Activated CD4-positive, alpha-beta T cell treated with anti-CD3 and anti-CD28 coated beads, Interleukin-2, amount 50 U/mL, for 1 hour (primary cell): ENCODE measurements at places on chromosomes 1 and 21.

DNA sequence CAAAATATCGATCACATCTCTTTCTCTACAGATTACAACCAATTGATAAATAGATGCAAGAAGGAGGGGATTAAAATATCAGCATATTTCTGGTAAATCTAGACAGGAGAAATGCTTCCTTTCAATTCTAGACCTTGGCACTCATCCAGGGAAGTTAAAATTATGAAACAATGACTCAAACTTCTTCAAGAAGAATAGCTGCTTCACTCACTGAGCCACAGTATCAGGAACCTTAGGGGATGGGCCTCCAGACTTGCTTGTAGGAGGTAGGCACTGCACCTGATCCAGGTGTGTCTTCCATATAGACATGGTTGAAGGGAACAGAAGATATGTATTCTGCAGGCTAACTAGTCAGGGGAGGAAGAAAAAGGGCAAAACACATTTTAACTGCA is 9.8 kb downstream of the SLAMF7 start:
- DNase-seq = no peak

GRCh38 chr1:243725075-243725474 is 125.0 kb downstream of the AKT3 start:
- DNase-seq = no peak

- no peak for DNase-seq
Observed at GRCh38 chr1:54054438-54054749, 986 bp downstream of the TCEANC2 start.

DNA sequence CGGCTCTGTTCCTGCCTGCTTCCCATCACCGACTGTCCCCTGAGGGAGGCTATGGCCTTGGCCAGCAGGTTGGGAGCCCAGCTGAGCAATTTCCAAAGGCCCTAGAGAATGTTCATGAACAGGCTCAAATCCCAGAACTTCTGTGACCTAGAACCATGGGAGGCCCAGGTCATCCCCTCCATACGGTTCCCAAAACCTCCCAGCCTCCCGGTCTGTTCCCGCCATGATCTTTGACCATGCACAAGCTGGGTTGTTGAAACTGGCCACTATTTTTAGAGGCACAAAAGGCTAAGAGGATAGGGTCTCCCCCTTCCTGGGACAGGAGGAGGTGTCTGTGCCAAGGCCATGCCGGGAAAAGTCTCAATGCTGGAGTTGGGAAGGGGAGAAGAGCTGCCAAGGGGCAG is 27.5 kb downstream of the EPHA2 start:
- no peak for DNase-seq

DNA sequence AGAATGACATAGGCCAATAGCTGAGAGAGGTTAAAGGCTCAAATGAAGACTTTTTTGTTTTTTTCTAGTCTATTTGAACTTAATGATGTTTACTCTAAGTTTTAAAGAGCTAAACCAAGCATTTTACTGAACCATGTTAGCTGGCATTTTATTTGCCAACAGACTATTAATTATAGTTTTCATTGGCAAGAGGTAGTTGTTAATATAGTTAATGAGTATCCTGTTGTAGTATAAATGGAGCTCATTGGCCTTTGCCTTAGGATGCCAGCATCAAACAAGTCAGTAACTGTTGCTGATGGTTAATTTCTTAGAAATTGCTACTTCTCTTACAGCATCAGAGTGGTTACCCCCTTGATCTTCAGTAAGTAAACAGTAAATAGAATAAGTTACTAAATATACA is 339.0 kb upstream of the B3GALT2 start:
- DNase-seq = no peak

DNA sequence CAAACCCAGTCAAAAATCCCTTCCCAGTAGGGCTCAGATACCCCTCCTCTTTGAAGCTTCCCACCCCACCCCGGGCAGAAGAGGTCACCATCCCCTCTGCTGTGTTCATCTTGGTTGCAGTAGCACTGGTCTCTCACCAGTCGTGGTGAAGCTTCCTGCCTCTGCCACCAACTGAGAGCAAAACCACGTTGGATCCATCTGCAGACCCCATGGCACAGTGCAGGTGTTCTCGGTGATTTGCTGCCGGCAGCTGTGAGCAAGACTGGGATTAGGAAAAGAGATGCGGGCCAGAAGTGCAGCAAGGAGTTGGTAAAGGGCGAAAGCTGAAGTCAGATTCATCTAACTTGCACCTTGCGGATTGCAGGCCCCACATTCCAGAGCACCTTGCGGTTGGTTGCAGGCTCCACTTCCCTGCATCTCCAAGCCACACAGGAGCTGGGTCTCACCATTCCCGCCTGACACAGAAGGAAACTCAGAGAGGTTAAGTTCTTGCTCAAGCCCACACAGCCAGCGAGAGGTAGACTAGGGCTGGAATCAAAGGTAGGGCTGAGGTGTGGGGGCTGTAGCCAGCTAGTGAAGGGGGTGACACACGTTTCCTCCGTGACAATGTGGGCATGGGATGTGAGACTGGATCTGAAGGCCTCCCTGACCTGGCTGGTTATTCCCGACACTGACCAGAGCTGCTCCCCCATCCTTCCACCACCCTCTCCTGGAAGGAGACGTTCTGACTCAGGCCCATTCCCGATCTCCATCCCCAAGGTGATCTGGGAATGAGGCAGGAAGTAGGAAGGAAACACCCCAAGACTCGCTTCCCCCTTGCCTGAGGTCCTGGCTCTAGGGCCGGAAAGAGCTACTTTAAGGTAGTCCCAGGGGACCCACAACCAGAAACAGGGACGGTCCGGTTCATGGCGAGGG is 3.3 kb upstream of the FAM110D start:
- DNase-seq = no peak

DNA sequence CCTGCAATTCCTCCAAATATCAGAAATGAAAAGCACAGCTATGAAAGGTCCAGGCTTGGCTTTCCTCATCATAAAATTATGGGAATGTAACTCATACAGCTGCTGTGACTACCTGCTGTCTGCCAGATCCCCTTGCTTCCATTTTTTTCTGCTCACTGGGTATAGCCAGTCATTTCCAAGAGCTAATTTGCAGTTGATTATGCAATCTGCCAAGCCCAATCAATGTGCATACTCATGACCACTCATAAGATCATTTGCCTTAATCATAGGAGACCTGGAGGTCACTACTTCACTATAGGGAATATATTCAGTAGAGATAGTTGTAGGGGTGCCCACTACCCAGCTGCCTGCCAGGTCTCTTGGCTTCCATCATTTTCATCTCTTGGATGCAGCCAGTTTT is 417.7 kb upstream of the ZRANB2 start:
- no peak for DNase-seq

GRCh38 chr1:160011781-160012180 is 20.0 kb downstream of the PIGM start:
- DNase-seq = no peak

GRCh38 chr21:46626975-46627501 is 8.4 kb upstream of the PRMT2 start:
- DNase-seq = no peak

- no peak for DNase-seq
Observed at GRCh38 chr1:155195201-155196102, 12.2 kb downstream of the THBS3 start.

GRCh38 chr1:209835782-209836298 is 8.1 kb downstream of the UTP25 start:
- DNase-seq = no peak

DNA sequence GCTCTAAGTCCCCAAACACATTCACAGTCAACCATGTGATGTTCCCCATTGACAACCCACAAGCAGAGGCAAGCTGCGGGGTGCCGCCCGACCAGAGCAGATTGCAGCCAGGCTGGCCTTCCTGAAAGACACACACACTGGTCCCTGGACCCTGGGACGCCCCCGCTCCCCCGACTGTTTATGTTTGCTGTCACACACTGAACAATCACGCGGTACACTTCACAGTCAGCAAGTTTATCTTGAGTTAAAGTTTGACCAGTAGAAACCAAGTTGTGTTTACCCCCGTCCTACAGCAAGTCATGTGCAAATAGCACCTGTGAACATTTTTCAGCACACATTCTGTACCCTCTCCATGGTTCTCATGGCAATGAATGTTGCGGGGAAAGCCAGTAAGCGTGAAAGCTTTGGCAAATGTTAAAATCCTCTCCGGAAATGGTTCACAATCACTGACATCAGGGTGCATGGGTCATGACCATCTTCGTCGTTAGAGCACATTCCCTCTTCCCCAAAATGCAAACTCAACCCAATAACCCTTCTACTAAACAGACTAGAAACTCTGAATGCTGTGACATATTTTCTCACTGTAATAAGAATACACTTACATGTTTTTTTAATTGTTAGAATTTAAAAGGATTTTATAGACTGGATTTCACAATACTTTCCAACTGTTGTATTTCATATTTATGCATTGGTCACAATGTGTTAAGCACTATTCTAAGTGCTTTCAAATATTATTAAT is 33.3 kb upstream of the IRF2BP2 start:
- DNase-seq = no peak

DNA sequence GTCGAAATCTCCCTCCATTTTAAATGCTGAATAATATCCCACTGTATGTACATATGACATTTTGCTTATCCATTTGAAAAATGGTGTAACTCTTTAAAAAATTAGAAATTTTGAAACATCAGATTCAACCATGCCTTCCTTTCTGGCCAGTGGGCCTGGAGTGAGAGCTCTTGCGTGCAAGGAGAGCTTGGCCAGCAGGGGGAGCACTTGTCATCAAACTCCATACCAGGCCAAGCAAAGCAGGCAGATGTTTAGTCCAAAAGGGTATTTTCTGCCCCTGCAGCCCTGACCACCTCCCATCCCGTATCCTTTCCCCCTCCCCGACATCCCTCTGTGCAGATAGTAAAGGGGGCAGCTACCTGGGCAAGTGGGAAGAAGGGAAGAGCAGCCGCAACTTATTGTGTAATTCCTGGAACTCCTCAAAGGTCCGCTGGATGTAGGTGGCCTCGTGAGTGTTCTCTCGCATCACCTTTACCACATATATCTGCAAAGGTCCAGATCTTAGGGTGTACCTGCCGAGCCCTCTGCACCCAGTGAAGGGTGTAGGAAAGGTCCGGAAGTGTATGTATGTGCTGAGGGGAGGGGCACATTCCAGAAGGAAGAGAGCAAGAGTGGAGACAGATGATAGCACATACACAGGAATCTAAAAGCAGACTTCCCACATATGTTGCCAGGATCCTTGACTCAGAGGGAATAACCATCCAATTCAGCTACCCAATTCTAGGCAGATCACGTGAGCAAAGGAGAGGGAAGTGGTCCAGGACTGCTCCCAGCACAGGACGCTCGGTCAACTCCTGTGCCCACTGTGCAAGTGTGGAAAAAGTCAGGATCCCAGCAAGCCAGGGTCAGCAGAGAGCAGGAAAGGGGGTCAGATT is 19.9 kb upstream of the PPP1R15B start:
- peak; percentile 84 for DNase-seq

- no peak for DNase-seq
Observed at GRCh38 chr1:228315945-228316588, 90.6 kb downstream of the TRIM11 start.

DNA sequence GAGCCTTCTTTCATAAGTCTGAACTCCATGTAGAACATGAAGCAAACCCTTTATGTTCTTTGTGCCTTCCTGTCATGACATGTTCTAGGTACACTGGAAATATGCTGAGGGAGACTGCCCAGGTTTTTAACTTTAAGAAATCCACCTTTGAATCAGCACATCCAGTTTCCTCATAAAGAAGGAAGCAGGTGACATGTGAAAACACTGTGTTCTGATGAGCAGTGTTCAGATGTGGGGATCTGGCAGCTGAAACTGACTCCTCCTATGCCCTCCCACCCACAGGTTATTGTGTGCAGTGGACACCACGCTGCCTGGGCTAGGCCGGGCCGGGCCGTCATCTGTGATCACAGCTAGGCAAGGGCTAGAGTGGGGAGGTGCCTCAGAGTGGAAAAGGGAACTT is 51.1 kb downstream of the CNN3 start:
- no peak for DNase-seq

DNA sequence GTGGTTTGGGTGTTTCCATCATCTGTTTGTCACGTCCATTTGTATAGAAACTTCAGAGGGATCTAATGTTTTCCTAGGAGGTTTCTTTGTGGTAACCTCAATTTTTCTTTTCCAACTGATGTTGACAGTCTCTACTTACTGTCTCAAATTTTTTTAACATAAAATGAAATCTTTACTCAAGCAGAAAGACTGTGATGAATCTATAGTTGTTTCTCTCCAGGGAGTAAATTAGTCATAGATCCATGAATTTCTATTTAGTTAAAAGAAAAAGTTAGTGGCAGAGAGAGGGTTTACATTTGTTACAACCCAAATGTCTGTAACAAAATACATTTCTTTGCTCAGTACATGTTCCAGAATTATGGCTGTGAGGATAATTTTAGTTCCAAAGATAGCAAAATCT is 161.6 kb downstream of the DISP1 start:
- no peak for DNase-seq

GRCh38 chr21:22885614-22886013 is 1887.4 kb downstream of the NCAM2 start:
- DNase-seq = no peak

DNA sequence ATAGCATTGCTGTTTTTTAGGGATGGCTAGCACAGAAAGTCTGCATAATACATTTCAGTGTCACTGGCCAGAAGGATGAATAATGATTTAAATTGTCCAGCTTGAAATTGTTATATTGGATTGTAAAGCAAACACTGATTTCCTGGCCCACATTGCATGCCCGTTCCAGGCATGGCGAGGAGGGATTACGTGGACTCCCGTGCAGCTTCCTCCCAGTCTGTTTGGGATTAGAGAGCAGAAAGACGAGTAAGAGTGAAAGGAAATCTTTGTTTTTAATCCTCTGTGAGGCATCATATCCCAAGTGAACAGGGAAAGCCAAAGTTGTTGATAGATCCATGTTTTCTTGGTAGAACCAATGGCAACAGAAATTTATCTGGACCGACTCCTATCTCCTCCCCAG is 8.4 kb downstream of the TRIM58 start:
- no peak for DNase-seq

- no peak for DNase-seq
Observed at GRCh38 chr1:116130356-116130755, 19.2 kb downstream of the MAB21L3 start.

- DNase-seq = no peak
Observed at GRCh38 chr1:247358920-247359319, 27.3 kb upstream of the ZNF496 start.

DNA sequence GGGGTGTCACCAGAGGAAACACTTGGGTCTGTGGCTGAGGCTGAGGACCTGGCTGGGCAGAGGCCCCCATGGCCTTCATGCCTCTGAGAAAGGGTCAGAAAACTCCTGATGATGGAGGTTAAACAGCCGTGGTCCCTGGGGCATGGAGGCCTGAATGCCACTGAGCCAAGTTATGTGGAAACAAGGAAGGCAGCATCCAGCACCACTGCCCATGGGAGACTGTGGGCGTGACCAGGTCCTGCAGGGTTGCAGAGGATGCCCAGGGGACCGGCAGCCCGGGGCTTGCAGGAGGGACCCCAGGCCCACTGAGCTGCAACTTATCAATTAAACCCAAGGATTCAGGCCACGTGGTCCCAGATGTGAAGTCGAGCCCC is 18.9 kb upstream of the COL6A2 start:
- DNase-seq = no peak

- no peak for DNase-seq
Observed at GRCh38 chr1:153616144-153616916, at the start of gene S100A14. Gene S100A14 (minus strand): TSS chr1:153616325. CDS start chr1:153615858, 467 bp downstream.
